ENCODE measurements at places on chromosomes 2 and 18.

DNA sequence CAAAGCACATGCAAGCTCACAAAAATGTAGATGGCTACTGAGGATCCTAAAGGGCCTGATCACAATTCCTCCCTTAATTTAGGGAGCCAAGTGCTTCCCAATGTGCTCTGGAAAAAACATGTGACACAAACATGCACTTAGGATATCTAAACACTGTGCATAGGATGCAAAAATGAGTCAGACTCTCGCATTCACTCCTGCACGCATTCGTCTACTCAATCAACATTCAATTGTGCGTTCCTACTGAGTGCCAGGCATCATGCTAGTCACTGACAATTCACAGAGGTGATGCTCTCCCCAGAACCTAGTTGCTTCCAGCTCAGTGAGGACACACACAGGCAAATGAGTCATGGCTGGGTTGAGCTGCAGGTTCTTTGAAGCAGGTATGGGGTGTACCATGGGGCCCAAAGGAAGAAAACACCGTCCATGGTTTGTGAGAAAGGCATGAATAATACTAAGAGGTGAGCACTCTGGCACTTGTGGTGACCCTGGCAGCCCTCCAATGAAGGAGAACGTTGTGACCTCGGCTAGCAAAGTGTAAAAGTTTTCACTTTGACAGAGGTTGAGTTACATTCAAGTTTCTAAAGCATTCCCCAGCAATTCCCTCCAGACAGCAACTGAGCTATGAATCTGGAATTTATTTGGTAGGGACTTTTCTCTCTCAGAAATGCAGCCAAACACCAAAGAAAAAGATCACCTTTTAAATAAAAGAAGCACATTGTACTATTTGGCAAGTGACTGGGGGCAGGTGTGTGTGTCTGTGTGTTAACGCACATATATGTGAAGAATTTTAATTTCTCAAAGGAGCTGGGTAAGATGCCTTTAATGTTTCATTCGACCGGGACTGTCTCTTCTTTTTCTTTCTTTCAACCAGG is 173.3 kb downstream of the ALPK2 start:
- no peak for DNase-seq

GRCh38 chr2:101985101-101985792 is 6.5 kb upstream of the IL1R2 start:
- DNase-seq: no peak

GRCh38 chr18:52716973-52717372 is 377.0 kb downstream of the DCC start:
- DNase-seq: peak; percentile 84

DNA sequence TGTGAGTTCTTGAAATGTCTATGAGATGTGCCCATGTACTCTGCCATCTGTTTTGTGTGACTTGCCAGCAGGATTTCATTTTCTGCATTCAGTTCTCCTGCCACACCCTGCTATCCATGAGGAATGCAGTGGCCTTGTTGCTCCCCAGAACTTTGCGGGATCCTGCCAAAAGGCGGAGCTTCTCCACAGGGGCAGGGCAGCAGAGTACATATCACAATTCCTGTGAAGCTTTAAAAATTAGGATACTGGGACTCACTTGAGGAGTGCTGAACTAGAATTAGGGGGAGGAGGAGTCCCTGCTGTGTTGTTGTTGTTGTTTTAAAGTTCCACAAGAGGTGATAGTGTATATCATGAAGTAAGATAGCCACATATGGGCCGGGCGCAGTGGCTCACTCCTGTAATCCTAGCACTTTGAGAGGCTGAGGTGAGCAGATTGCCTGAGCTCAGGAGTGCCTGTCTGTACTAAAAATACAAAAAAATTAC is 76.4 kb downstream of the TANC1 start:
- DNase-seq: no peak

DNA sequence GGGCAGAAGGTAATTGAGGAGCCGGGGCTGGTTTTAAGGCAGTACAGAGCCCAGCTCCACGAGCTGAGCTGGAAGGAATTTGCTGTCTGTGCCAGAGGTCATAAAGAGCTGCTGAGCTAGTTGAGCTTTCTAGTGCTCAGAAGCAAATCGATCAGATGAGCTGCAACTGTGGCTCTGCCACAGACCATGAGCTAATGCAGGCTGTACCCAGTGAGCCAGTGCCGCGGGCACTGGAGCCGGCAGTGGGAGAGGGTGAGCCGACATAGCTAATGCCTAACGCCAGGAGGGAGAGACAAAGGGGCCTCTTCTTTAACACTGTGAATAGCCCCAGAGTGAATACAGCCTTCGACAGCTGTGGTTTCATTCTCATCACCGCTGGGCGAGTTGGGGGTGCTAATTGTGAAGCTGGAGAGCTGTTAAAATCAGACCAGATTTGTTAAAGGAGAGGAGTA is 410.1 kb upstream of the TCF4 start:
- peak; percentile 46 for DNase-seq
